ENCODE measurements at places on chromosomes 13 and 19.

- peak; percentile 55 for DNase-seq
These were observed 6.5 kb upstream of the HSD17B14 start for GRCh38 chr19:48842789-48843162.

- peak; percentile 82 for DNase-seq
These were observed 173.6 kb downstream of the NUFIP1 start for GRCh38 chr13:44815623-44816022.

- no peak for DNase-seq
These were observed 81.1 kb downstream of the UFM1 start for GRCh38 chr13:38430796-38431195.

DNA sequence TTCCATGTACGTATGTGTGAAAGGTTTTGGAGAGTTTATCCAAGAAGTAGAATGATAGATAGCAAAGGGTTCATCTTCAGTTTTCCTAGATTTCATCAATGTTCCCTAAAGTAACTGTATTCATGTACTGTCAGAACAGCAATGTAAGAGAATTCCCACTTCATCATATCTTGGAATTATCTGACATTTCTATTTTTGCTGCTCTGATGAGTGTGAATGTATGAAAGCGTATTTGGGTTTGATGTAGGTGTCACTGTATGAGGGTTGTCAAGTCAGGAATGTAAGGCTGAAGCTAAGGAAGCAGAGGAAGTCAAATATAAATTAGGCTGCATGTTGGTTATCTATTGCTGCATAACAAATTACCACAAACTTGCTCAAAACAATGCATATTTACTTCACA is 7.2 kb upstream of the KATNAL1 start:
- DNase-seq, result no peak

DNA sequence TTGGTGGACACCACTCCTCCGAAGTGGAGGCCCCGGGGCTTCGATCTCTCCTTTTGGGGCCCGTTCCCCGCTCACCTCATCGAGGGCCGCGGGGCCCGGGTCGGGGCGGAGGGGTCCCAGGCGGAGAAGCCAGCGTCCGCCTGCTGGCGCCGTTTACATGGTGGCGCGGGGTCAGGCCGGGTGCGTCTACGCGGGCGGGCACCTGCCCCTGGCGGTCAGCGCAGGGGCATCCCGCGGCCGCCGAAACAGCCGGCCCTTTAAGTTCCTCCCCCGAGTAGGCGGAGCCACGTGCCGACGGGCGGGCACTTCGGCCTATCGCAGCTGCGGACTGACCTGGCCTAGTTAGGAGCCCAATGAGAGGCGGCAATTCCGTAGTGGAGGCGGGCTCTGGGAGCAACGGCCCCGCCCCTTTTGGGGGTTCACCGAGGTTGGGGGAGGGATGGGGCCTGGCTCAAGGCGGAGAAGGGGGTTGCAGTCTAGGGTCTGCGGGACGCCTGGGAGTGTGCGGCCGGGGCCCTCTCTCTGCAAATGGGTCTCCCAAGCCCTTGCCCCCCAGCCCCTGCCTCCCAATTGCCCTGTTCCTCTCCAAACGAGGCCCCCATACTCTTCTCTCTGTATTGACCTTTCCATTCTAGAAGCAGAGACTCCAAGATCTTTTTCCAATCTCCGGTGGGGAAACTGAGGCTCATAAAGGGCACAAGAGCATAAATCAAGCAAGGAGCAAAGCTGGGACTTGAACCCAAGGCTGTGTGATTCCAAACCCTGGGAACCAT is at the start of gene ABHD8:
Gene ABHD8 (minus strand): TSS at position 259 of the 773 bp plus-strand sequence. CDS start 1,809 bp downstream, outside the sequence.
- DNase-seq, result peak; percentile 90

DNA sequence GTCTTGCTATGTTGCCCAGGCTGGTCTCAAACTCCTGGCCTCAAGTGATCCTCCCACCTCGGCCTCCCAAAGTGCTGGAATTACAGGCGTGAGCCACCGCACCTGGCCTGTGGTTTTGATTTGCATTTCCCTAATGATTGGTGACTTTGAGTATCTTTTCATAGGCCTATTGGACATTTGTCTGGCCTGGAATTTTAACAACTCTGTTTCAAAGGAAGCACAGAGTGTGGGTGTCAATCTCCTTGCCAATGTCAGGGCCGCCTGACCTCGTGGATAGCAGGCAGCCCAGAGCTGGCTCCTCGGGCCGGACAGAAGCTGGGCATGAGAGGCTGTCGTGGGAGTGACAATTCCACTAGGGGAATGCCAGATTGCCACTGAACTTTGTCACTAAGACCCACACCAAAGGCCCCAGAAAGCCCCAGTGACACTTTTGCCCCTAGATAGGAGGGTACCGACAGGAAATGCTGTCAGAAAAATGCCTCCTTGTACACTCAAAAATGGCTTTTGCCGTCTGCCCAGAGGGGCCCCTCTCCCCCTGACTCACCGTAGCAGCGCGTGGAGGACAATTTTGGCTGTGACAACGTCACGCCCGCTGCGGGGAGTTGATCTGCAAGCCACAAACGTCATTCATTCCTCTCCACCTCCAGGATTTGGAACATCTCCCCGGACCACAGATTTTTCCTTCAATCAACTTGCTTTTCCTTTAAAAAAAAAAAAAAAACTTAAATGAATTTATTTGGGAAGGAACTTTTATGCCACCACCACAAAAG is 11.7 kb upstream of the ADGRE5 start:
- no peak for DNase-seq
